ENCODE measurements at places on chromosomes 13 and 19.

GRCh38 chr13:32851083-32852069, 164.8 kb upstream of the KL start:
- peak; percentile 19 for DNase-seq

- no peak for DNase-seq
These were observed 62.1 kb downstream of the ING1 start for GRCh38 chr13:110775576-110775975.

DNA sequence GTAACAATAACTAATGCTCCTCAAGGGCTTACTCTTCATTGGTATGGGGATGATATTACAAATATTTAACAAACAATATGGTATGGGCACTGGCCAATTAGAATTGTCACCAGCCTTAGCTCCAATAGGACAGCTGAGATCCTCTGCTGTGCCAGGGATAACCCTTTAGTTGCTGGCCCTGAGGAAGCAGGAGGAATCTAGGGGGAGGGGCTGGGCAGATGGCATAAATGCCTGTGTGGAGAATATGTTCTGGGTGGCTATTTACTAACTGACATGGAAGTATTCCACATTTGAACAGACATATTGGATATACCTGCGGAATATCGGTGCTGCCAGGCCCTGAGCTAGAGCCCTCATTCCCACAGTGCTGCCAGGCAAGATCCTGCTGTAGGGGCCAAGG, 16.6 kb upstream of the LRCH1 start:
- DNase-seq = no peak

GRCh38 chr13:105642511-105642958, 892.9 kb downstream of the EFNB2 start:
- no peak for DNase-seq

DNA sequence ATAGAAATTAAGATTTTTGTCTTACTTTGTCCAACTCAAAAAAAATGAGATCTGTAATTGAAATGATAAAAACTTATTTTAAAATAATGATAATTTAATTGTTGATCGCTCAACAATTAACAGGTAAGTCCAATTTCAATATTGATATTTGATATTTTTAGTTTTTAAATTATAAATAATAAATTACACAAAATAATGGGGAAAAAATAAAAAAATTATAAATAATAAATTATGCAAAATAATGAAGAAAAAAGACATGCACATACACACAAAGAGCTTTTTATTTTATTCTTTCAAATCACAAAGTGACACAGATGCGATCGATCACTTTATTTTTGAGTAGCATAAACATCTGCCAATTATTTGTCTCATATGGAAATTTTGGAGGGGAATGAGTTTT, 40.8 kb downstream of the KCTD12 start:
- DNase-seq = no peak

DNA sequence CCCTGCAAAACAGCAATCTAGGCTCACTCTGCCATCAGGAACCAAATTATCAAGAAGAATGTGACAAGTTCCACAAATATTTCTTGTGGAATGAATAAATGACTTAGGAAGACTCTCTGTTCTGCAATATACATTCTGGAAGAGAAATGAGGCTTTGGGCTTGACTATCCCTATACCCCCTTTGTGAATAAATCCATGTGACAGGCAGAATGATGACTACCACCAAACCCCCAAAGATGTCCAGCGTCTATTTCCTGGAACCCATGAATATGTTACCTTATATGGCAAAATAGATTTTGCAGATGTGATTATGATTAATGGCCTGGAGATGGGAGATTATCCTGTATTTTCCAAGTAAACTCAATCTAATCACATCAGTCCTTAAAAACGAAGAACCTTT, 139.3 kb downstream of the ENOX1 start:
- DNase-seq = no peak

- no peak for DNase-seq
These were observed 60.1 kb downstream of the RNASEH2B start for GRCh38 chr13:50969691-50970090.

- no peak for DNase-seq
These were observed 14.0 kb upstream of the KPTN start for GRCh38 chr19:47497821-47498520.

GRCh38 chr19:13211426-13212308, 61.5 kb downstream of the IER2 start:
- DNase-seq = no peak

GRCh38 chr13:83878691-83879430, 3.4 kb downstream of the SLITRK1 start:
- no peak for DNase-seq
